ENCODE measurements at places on chromosomes 4 and X. TPM values are rescaled to one million over a fixed set of nuclear protein-coding genes. Genes with fewer than 3 reads are reported as not detected.

GRCh38 chr4:138978028-138978585, 37.5 kb upstream of the NOCT start:
- no peak for DNase-seq
- H3K27me3 ChIP-seq = no peaks in the 10 kb centered on the region
- H3K36me3 ChIP-seq = no peaks in the 10 kb centered on the region
- no peak overlapping the region for H3K27ac ChIP-seq
- H3K4me1 ChIP-seq = no peaks in the 10 kb centered on the region
- H3K4me3 ChIP-seq = no peak overlapping the region

- no peaks in the 10 kb centered on the region for H3K4me1 ChIP-seq
- no peaks in the 10 kb centered on the region for H3K36me3 ChIP-seq
- DNase-seq = no peak
- no peak overlapping the region for H3K27ac ChIP-seq
- H3K27me3 ChIP-seq = no peaks in the 10 kb centered on the region
Observed at GRCh38 chrX:136421338-136421737, 66.4 kb upstream of the BRS3 start.

DNA sequence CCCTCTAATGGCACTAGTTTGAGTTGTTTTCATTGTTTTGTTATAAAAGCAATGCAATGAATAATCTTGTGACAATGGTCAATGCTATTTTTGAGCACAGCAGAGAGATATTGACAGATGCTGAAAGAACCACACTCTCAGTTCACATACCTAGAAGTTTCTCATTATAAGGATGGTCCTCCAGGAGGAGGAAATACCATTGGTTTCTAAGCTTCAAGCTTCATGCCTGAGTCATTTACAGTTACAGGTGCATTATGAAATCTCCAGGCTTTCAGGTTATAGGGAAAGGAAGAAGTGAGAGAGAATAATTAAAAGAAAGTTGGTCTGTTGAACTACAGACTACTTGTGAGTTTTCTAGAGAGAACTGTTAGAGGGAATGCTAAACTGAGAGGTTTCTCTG, 75.3 kb downstream of the PWWP3B start:
- no peaks in the 10 kb centered on the region for H3K36me3 ChIP-seq
- no peak for DNase-seq
- no peaks in the 10 kb centered on the region for H3K27me3 ChIP-seq
- H3K27ac ChIP-seq = no peak overlapping the region

DNA sequence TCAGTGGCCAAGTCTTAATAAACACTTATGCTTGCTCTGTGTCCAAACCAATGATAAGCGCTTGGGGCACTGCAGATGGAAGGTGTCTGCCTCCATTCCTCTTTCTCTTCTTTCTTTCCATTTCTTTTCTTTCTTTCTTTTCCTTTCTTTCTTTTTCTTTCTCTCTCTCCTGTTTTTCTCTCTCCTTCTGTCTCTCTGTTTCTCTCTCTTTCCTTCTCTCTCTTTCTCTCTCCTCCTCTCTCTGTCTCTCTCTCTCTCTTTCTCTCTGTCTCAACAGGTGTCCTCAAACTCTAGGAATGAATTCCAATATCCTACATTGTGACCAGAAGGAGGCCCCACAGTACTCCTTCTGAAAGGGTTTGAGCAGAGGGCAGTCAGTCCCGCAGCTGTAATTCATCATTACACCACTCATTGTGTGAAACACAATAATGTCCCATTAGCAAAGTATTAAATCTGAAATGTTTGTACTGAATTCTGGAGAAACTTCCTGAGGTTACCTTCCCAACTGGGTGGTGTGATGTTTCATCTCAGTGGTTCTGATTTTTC, 66.5 kb upstream of the PAGE1 start:
- H3K4me3 ChIP-seq = no peak overlapping the region
- H3K4me1 ChIP-seq = no peaks in the 10 kb centered on the region
- no peaks in the 10 kb centered on the region for H3K27me3 ChIP-seq
- no peak overlapping the region for H3K27ac ChIP-seq

GRCh38 chr4:37733240-37733867, 47.2 kb upstream of the RELL1 start:
- H3K4me1 ChIP-seq = no peaks in the 10 kb centered on the region
- no peaks in the 10 kb centered on the region for H3K36me3 ChIP-seq
- H3K4me3 ChIP-seq = no peak overlapping the region
- no peak overlapping the region for H3K27ac ChIP-seq

- no peak overlapping the region for H3K4me3 ChIP-seq
- no peaks in the 10 kb centered on the region for H3K4me1 ChIP-seq
- H3K27me3 ChIP-seq = no peaks in the 10 kb centered on the region
- H3K36me3 ChIP-seq = no peaks in the 10 kb centered on the region
- no peak overlapping the region for H3K27ac ChIP-seq
Observed at GRCh38 chrX:65866146-65866545, 173.7 kb downstream of the VSIG4 start.

- DNase-seq = no peak
- no peaks in the 10 kb centered on the region for H3K4me1 ChIP-seq
- no peak overlapping the region for H3K27ac ChIP-seq
- peaks cover 2% of the 10 kb centered on the region for H3K27me3 ChIP-seq
Observed at GRCh38 chr4:83629945-83630721, 94.2 kb downstream of the GPAT3 start.

DNA sequence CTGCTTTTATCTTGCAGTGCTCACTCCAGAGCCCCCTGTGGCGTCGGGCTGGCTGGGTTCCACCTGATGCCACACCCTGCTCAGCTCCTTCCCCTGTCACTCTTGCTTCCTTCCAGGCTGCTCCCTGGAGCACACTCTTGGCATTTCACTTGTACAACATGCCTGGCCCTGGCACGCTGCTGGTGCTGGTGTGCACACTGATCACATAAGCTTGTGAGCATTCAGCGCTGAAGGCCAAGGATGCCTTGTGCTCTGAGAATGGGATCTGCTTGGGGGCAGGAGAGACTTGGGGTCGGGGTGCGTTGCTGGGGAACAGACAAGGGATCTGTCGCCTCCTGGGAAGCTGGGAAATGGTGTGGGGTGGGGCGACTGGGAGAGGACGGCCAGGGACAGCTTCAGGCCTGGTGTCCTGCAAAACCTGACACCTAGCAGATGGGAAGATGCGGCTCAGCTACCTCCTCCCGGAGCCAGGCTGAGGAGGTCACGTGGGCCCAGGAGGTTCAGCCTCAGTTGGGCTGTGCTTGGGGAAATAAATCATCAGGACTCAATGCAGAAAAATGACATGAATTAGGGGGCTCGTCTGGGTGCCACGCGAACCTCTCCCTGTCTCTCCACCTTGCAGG, 108.5 kb downstream of the PHKA2 start:
- DNase-seq = no peak
- H3K36me3 ChIP-seq = no peaks in the 10 kb centered on the region
- no peaks in the 10 kb centered on the region for H3K4me1 ChIP-seq
- no peak overlapping the region for H3K27ac ChIP-seq
- no peaks in the 10 kb centered on the region for H3K27me3 ChIP-seq

DNA sequence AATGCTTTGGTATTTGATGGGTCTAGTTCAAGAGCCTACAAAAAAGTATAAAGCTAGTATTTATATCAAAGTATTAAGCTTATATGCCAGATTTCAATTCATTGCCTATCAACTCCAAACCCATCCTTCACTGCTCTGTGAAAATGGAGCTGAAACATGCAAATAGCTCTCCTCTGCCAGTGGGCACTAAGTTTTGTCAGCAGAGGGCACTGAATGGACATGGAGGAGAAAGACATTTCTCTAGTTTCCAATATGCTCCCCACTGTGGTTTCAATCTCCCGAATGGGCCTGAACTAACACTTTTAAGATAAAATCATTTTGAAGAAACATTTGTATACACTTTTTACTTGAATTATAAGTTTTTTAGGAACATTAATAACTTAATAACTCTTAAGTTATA, 12.4 kb downstream of the PPID start:
- H3K27me3 ChIP-seq = no peaks in the 10 kb centered on the region
- no peaks in the 10 kb centered on the region for H3K4me1 ChIP-seq
- H3K27ac ChIP-seq = no peak overlapping the region

DNA sequence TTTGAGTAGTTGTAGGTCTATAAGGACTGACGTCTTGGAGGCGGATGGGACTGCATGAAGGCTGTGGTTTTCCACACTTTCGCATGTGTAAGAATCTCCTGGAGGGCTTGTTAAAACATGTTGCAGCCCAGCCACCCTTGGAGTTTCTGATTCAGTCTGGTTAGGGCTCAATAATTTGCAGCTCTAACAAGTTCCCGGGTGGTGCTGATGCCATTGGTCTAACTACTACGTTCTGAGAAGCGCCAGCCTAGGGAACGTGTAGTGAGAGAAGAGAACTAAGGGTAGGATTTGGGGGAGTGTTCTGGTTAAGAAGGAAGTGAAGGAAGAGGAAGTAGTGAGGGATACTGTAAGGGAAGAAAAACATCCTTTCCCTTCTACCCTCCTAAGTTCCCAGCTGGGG, 138.9 kb downstream of the LARP7 start:
- H3K27me3 ChIP-seq = no peaks in the 10 kb centered on the region
- no peak overlapping the region for H3K4me3 ChIP-seq
- DNase-seq = no peak
- H3K4me1 ChIP-seq = no peaks in the 10 kb centered on the region
- no peak overlapping the region for H3K27ac ChIP-seq
- H3K36me3 ChIP-seq = no peaks in the 10 kb centered on the region

GRCh38 chr4:174089711-174090110, 193.8 kb downstream of the FBXO8 start:
- no peak for DNase-seq
- no peaks in the 10 kb centered on the region for H3K36me3 ChIP-seq
- no peak overlapping the region for H3K4me3 ChIP-seq
- no peaks in the 10 kb centered on the region for H3K4me1 ChIP-seq

DNA sequence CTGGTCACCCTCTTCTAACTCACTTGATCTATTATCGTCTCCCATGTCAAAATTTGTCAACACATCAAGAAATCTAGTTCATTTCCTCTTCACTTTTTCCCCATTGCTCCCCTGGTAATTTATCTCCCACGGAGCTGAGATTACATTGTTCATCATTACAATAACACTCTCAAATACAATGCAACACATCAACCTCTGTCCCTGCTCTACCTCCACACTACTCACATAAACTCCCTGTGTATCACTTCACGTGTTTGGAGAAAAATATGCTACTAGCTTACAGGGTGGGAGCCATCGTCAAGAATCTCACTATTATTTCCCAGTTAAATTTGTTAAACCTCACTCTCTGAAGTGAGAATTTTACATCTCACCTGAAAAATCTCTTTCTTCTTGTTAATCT, 1006.4 kb downstream of the ARAP2 start:
- no peak overlapping the region for H3K27ac ChIP-seq
- H3K27me3 ChIP-seq = no peaks in the 10 kb centered on the region
- H3K4me1 ChIP-seq = no peaks in the 10 kb centered on the region
- no peak for DNase-seq
- H3K4me3 ChIP-seq = no peak overlapping the region

DNA sequence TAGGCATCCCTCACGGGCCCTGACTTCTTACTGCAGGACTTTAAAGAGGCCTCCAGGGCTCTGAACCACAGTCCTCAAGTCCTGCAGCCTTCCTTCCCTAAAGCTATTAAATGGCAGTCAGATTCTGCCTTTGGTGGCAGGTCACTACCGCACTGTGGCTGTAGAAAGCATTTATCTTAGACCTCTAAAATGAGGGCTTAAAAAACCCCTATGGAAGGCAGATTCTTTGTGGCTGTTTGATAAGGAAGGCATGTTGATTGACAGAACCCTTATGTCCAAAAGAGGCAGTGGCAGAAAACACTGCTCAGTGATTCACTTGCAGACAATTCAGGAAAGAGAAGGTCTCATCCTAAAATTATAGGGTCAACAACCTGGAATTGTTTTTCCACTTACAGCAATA, 79.2 kb downstream of the FBXL5 start:
- H3K4me3 ChIP-seq = no peak overlapping the region
- H3K36me3 ChIP-seq = no peaks in the 10 kb centered on the region
- no peak for DNase-seq
- no peaks in the 10 kb centered on the region for H3K4me1 ChIP-seq
- no peak overlapping the region for H3K27ac ChIP-seq

NEIL3 gene
- total RNA-seq = 0.51 TPM

DMRTC1 gene
- total RNA-seq = 0.73 TPM
